GM12892 (cell line): ENCODE measurements at places on chromosomes 11 and 22.

- no peak for DNase-seq
These were observed 14.3 kb upstream of the C11orf96 start for GRCh38 chr11:43927925-43928707.

- DNase-seq = no peak
These were observed 27.1 kb downstream of the PARVA start for GRCh38 chr11:12404436-12404835.

DNA sequence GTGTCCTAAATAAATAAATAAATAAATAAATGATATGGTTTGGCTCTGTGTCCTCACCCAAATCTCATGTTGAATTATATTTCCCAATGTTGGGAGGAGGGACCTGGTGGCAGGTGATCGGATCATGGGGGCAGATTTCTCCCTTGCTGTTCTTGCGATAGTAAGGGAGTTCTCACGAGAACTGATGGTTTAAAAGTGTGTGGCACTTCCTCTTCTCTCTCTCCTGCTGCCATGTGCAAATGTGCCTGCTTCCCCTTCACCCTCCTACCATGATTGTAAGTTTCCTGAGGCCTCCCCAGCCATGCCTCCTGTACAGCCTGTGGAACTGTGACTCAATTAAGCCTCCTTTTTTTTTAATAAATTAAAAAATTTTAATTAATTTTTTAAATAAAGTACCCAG is 138.2 kb downstream of the FBXO7 start:
- no peak for DNase-seq

DNA sequence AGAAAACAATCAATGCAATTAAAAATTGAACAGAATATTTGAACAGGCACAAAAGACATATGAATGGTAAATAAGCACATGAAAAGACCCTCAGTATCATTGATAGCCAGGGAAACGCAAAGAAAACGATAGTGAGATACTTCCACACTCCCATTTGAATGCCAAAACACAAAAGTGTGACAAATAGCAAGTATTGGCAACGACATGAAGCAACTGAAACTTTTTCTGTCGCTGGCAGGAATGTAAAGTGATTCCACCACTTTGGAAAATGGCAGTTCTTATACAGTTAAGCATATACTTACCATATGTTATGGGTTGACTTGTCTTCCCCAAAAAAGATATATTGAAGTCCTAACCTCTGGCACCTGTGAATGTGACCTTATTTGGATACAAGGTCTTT is 62.9 kb upstream of the NAV2 start:
- DNase-seq = no peak

- no peak for DNase-seq
These were observed 131.3 kb downstream of the AASDHPPT start for GRCh38 chr11:106208760-106209159.

- DNase-seq = no peak
These were observed 1054.4 kb downstream of the TBC1D22A start for GRCh38 chr22:47816863-47817210.

- DNase-seq = no peak
These were observed 663.4 kb upstream of the TENM4 start for GRCh38 chr11:80104191-80104590.

DNA sequence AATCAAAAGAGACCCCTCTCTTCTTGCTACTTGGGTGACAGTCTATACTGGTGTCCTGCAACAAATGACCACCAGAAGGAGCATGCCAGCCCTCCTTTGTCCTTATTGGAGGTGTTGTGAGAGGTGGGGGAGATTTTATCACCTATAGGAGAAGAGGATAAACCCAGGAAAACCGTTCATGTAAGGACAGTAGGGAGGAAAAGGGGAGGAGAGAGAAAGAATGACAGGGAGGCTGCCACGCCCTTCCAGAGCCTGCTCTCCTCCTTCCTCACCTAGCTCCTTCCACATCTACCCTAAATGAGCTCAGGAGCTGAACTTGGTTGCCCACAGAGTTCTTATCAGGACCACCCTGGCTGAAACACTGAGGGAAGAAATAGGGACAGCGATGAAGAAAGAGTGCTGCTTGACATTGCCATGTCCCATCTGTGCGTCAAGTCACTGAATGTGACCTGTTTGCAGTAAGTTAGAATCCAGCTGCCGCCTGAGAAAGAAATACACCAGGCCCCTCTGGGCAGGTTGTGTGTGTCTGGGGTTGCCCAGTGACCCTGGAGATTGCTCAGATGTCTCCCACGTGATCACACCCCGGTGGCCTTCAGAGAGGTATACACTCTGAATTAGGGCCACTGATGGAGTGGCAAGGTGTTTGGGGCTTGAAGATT is 40.4 kb upstream of the ETS1 start:
- no peak for DNase-seq

DNA sequence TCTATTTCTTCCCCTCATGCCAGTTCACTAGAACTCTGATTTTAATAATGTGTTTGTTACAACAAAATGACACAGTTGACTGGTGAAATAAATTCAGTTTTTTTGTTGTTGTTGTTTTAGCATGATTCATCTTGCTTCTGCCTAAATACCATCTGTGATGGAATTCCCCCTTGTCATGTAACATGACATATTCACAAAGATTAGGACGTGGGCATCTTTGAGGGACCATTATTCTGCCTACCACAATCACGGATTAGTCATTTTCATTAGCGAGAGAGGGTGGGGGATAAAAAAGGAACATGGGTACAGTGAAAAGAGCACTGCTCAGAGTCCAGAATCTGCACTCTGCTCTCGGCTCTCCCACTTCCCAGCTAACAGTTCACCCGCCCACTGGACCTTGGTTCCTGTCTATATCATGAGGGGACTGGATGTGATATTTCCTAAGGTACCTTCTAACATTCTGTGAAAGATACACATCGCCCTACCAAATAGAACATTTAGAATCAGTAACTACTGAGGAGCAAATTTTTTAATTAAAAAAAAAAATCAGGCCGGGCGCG is 11.3 kb downstream of the HTATIP2 start:
- no peak for DNase-seq

DNA sequence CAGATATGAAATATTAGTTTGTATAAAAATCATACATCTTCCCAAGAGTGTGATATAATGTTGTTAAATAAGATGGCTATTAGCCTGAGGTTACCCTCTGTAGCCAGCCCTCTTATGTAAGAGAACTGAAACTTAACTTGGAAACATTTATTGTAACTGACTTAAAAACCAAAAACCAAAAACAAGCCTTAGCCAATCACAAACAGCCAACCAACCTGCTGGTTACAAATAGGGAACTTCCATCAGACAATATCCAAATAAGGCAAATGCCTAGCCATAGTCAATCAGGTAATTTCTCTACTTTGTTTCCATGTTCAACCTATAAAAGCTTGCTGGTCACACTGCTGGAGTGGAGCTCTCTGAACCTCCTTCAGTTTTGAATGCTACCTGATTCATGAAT is 14.1 kb downstream of the KBTBD3 start:
- no peak for DNase-seq

DNA sequence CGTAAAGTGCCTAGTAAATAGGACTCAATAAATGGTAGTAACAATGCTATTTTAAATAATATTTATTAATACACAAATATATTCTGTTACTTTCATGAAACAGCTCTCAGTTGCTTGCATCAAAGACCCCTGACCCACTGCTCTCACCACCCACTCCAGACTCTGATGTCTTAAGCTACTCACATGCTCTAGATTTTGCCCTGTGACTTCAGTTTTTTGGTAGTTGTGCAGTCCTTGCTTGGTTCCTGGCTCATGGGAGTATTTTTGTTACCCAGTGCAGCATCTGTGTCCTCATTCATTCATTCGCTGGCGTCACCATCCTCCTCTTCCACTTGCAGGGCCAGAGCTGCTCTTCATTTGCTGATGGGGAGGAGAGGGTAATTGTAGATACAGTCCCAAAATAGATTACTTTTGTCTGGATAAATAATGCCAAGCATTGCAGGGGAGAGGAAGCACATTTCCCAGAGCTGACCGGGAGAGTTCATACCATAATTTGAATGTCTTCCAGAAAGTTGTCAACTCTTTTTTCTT is 12.7 kb downstream of the MRPL48 start:
- no peak for DNase-seq

GRCh38 chr11:121929581-121929980 is 186.4 kb downstream of the BLID start:
- DNase-seq = no peak

DNA sequence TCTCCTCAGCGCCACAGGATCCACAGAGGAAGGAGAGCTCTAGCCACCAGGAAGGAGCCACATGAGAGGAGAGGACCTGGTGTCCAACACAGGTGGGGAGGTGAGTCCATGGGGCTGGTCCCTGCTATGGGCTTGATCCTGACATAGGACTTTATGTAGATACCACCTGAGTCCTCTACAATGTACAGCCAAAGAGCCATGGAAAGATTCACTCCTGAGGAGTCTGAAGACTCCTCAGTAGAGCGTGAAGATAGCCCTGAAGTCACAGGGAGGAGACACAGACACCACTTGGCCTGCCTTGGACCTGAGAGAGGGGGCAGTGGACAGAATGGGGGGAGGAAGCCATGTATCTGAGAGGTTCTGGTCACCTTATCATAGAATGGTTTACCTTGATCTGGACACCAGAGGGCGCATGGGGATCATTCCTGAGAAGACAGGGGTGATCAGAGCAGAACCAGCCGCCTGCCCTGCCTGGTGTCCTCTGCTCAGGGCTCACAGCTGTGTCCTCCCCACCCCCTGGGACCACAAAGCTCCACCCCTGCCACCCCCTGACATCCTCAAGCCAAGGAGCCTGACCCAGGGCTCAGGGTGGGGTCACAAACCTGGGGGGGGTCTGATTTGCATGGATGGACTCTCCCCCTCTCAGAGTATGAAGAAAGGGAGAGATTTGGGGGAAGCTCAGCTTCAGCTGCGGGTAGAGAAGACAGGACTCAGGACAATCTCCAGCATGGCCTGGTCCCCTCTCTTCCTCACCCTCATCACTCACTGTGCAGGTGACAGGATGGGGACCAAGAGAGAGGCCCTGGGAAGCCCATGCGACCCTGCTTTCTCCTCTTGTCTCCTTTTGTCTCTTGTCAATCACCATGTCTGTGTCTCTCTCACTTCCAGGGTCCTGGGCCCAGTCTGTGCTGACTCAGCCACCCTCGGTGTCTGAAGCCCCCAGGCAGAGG is 77.0 kb downstream of the ZNF280B start:
- peak; percentile 53 for DNase-seq

- no peak for DNase-seq
These were observed 40.0 kb upstream of the SEPTIN5 start for GRCh38 chr22:19674129-19674928.

- DNase-seq = no peak
These were observed 6.0 kb upstream of the CLCF1 start for GRCh38 chr11:67379061-67380058.

- no peak for DNase-seq
These were observed 13.0 kb upstream of the UBASH3B start for GRCh38 chr11:122642472-122642922.

DNA sequence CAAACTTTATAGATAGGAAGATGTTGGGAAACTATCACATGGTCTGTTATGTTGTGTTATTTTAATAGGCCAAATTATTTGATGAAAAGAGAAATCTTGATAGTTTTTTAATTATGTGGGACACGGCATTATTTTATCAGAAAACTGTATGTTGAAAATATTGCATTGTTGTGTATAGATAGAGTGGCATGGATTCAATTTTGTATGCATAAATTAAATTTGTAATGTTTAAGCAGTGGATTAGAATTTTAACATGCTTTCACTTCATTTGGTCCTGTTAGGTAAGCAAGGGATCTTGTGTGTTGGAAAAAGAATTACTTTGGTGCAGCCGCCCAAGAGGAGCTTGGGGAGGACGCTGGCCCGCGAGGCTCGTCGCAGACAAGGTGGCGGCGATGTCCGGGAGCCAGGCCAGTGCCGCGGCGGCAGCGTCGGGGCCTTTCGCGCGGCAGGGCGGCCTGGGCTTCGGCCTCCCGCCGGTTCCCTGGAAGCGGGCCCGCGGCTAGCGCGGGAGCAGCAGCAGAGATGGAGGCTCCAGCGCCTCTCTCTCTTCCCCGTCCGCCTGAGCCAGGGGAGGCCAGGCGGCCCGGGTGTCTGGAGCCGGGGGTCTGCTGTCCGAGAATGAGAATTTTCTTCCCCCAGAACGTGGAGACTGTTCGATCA is 82.7 kb downstream of the GGT1 start:
- DNase-seq = no peak

DNA sequence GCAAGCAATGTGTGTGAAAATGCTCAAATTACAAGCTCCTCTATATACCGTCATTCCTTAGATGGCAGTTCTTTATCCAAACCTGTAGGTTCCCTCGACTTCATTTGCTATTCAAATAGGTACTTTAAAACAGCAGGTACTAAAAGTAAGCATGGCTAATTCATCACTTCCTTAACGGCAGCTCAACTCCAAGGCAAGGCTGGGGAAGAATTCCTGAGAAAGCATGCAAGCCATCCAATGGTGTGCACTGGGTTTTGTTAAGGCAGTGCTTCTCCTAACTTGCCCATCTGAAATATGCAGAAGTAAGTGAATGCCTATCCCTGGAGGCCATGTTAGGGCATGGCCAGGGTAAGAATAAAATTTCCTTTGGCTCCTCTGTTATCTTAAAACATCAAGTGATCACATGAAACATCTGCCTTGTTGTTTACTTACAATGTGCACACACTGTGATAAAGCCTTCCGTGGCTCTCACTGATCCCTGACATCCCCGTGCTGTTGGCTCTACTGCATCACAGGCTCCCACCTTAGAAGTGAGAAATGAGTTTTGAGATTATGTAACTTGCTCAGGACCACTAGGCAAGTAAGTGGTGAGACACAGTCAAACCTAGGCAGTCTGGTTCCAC is 52.1 kb downstream of the SMCO4 start:
- DNase-seq = no peak

GRCh38 chr22:35206889-35207288 is 50.4 kb upstream of the HMGXB4 start:
- DNase-seq = no peak

DNA sequence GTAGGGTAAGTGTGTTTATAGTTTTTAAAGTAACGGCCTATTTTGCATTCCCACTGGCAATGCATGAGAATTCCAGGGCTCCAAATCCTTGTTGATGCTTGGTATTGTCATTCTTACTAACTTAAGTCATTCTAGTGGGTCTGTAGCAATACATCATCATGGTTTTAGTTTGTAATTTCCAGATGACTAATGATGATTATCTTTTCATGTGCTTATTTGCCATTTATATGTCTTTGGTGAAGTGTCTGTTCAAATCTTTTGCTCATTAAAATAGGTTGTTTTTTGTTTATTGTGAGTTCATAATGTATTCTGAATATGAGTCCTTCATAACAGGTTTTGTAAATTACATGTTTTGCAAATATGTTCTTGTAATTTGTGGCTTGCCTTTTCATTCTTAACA is 31.2 kb downstream of the MTMR3 start:
- no peak for DNase-seq
